ENCODE measurements at places on chromosomes 2 and 18. TPM values are rescaled to one million over a fixed set of nuclear protein-coding genes. Genes with fewer than 3 reads are reported as not detected.

DNA sequence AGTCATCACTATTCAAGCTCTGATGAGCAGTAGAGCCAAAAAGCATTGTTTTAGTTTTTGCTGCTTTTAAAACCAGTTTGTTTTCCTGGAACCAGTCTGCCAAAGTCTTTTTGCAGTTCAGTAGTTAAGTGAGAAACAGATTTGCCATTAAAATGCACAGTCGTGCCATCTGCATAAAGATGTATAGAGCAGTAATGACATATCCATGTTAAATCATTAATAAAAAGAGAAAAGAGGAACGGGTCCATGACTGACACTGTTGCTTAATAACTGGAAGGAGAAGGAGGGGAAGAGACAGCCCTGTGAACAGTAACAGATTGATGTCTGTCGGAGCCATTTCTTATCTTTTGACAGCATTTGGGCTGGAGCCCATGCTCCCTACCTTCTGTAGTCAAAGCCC is 704.6 kb downstream of the SATB2 start:
- DNase-seq: no peak

- no peak for DNase-seq
Observed at GRCh38 chr2:103166456-103167324, 404.9 kb downstream of the TMEM182 start.

GRCh38 chr2:191222952-191223351 is 22.3 kb upstream of the MYO1B start:
- no peak for DNase-seq

GRCh38 chr18:58653814-58654509 is 17.3 kb upstream of the MALT1 start:
- DNase-seq: no peak

DNA sequence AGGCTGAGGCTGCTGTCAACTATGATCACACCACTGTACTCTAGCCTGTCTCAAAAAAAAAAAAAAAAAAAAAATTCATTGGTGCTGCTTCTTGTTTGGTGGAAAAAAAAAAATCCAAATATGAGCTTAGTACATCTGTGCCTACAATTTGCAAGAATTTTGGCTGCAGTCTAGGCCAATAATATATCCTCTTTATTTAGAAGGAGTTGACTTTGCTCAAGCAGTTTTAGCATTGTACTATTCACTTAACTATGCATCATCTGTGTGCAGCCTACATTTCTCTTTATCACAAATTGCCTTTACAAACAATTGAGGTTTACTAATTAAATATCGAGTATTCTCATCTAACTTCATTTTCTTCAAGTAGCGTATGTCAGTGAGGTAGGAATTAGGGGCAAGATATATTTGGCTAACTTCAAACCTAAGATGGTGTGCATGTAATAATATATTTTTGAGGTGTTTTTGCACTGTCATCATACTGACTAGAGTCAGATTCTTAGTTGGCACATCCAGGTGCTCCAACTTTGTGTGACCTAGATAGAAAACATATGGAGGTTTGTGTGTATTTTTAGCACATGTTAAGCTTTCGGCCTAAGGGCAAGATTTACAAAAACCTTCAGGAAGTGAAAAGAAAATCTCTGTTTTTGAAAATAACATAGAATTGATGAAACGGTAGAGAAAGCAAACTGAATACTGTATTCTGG is 51.8 kb downstream of the PMS1 start:
- DNase-seq: no peak

GRCh38 chr2:36214691-36215090 is 140.9 kb upstream of the CRIM1 start:
- DNase-seq: no peak

GRCh38 chr2:38057651-38058410 is 18.1 kb downstream of the CYP1B1 start:
- DNase-seq: peak; percentile 35

The VWA3B gene
- not detected for total RNA-seq

The TMSB10 gene
- 1,316 TPM for total RNA-seq

The ADRA2B gene
- not detected for total RNA-seq

The PKDCC gene
- total RNA-seq: 11.3 TPM

The ATG9A gene
- 42.4 TPM for total RNA-seq

The ASB18 gene
- total RNA-seq: not detected

The REG1B gene
- not detected for total RNA-seq
